ENCODE measurements at places on chromosomes 12 and 14. TPM values are rescaled to one million over a fixed set of nuclear protein-coding genes. Genes with fewer than 3 reads are reported as not detected.

DNA sequence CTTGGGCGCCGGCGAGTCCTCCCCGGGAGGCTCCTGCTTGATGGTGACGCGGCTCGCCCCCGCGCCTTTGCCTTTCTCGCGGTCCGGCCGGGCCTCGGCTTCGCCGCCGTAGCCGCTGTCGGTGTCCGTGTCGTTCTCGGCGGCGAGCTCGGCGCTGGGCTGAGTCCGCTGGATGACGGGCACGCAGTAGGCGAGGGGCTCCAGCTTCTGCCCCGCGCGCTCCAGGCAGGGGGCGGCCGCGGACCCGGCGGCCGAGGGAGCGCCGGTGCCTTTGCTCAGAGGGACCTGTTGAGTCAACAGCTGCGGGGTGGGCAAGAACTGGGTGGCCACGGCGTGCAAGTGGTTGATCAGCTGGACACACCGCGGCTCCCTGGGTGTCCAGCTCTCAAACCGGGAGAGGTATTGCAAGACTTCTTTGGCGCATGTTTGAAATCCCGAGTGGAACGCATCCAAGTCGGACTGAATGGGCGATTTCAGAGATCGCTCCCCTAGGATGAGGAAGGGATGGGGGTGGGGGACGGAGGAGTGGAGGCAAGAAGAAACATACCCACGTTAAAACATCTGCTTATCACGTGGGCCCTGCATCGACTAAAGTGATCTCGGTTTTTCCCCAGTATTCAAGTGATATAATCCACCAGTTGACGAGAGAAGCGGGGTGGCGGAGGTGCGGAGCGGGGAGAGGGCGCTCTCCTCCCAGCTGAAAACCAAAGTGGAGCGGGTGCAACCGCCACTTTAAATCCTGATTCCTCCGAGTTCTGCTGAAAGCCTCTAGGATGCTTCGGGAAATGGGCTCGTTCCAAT is 2.0 kb downstream of the BHLHE41 start:
- H3K4me3 ChIP-seq: peak overlapping the region; percentile 73
- peaks cover 7% of the 10 kb centered on the region for H3K4me1 ChIP-seq
- peak overlapping the region; percentile 91 for H3K27ac ChIP-seq
- H3K27me3 ChIP-seq: peaks cover 5% of the 10 kb centered on the region

- no peak for DNase-seq
- no peak overlapping the region for H3K4me3 ChIP-seq
- H3K36me3 ChIP-seq: no peaks in the 10 kb centered on the region
- no peak overlapping the region for H3K27ac ChIP-seq
- H3K4me1 ChIP-seq: no peaks in the 10 kb centered on the region
Measured at GRCh38 chr14:63867933-63868921, 15.4 kb downstream of the SYNE2 start.

- no peak overlapping the region for H3K4me3 ChIP-seq
- H3K4me1 ChIP-seq: no peaks in the 10 kb centered on the region
- no peaks in the 10 kb centered on the region for H3K36me3 ChIP-seq
- no peaks in the 10 kb centered on the region for H3K27me3 ChIP-seq
Measured at GRCh38 chr12:59643550-59643949, 47.7 kb downstream of the SLC16A7 start.

DNA sequence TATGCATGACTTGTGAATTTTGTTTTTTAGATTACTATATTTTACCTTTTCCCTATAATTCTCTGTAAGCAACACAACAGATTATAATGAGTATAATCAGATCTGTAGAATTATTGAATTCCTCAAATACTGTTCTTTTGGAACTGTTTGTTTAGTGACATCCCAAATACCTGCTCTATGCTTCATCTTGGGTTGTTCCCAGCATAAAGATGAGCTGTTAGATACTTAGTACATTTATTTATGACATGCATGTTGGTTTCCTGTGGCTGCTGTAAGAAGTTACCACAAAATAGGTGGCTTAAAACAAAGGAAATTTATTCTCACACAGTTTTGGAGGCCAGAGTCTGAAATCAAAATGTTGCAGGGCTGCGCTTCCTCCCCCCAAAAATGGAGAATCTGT is 78.4 kb downstream of the PTPRR start:
- H3K36me3 ChIP-seq: no peaks in the 10 kb centered on the region
- H3K4me1 ChIP-seq: no peaks in the 10 kb centered on the region
- DNase-seq: no peak
- no peak overlapping the region for H3K4me3 ChIP-seq
- H3K27ac ChIP-seq: no peak overlapping the region

DNA sequence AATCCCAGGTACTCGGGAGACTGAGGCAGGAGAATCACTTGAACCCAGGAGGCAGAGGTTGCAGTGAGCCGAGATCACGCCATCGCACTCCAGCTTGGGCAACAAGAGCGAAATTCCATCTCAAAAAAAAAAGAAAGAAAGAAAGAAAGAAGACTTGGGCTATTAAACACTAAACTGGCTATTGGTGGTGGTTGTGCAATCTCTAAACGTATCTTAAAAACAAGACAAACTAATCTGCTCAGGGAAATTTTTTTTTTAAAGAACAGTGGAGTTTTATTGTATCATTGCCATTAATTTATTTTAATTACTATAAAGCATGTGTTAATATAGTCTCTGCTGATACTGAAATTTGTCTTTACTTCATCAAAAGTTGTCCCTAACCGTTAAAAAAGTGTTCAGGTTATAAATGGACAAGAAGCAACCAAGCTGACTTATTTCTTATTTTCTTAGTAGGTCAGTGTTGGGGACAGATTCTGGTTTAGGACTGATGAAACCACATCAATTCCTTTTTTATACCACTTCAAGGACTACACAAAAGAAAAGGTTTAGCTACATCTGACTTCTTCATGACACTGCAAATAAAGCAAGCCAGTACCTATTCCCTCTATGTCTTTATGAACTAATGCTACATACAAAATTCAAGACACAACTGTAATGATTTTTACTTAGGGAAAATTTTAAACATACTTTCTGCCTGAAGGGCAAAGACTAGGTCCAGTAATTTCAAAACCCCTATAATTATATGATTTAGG is 68.7 kb upstream of the KRAS start:
- no peak for DNase-seq
- no peaks in the 10 kb centered on the region for H3K4me1 ChIP-seq
- no peak overlapping the region for H3K4me3 ChIP-seq
- H3K36me3 ChIP-seq: no peaks in the 10 kb centered on the region

DNA sequence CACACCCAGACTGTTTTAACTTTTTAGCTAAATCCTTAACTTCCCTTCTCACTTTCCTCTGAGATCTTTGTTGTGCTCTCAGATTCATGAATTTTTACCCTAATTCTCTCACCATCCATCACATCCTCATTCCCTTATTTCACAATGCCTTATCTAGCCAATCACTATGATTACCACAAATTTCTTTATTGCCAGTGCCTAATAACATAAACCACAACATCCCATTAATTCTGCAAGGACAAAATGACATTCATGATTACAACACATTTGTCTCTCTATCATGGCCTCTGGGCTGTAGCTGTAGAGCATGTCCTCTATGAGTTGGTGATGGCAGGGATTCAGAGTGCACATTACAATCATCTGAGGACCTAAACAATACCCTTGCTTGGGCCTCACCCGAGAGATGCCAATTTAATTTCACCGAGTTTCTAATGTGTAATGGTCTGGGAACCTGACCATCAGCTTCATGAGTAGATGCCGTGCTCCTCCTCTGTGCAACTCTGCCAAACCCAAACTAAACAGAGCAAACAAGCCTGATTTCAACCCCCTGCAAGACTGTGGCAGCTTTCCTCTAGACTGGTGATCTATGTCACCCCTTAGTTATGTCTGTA is 99.3 kb downstream of the SPTSSA start:
- DNase-seq: no peak
- H3K27me3 ChIP-seq: no peaks in the 10 kb centered on the region
- H3K36me3 ChIP-seq: no peaks in the 10 kb centered on the region
- H3K4me1 ChIP-seq: no peaks in the 10 kb centered on the region
- no peak overlapping the region for H3K27ac ChIP-seq
- H3K4me3 ChIP-seq: no peak overlapping the region

GRCh38 chr12:110007881-110008280 is 8.7 kb downstream of the ANKRD13A start:
- no peak overlapping the region for H3K4me3 ChIP-seq
- peaks cover 4% of the 10 kb centered on the region for H3K36me3 ChIP-seq
- DNase-seq: no peak
- peaks cover 2% of the 10 kb centered on the region for H3K4me1 ChIP-seq

- no peak overlapping the region for H3K4me3 ChIP-seq
- H3K36me3 ChIP-seq: no peaks in the 10 kb centered on the region
- H3K27ac ChIP-seq: no peak overlapping the region
- H3K27me3 ChIP-seq: peaks cover 4% of the 10 kb centered on the region
Measured at GRCh38 chr12:66241061-66242043, 52.3 kb downstream of the IRAK3 start.

DNA sequence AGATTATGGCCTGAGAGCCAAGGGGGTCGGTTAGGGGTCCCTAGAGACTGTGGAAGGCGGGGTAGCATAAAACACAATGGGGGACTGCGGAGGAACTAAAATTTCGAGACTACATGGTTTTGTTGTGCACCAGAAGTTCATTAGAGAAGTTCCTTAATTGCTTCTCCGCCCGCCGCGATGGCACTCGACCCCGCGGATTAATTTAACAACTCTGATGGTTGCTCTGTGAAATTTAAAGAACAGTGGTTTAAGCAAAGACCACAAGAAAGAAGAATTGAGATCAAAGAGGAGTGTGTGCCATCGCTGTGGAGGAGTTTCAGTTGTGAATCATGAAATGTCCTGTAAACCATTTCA is 1.4 kb upstream of the CCDC88C start:
- no peak for DNase-seq
- H3K27ac ChIP-seq: no peak overlapping the region
- H3K4me1 ChIP-seq: peaks cover 31% of the 10 kb centered on the region

DNA sequence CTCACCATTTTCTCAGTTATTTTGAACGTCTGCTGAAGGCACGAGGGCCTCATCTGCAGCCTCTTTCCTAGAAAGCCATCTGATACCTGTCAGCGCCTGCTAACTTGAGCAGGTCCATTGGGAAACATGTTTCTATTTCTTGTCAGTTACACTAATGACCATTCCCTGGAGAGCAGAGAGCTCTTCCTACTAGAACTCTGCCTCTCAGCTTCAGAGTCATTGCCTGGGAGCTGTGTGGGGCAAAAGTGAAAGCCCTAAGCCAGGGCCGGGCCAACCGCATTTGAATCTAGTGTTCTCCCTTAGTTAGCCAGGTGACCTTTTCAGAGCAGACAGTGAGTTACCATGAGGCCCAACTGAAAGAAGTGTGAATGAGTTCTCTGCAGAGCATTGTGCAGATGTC is 135.8 kb downstream of the EML1 start:
- peaks cover 5% of the 10 kb centered on the region for H3K4me1 ChIP-seq
- H3K4me3 ChIP-seq: no peak overlapping the region
- DNase-seq: no peak
- H3K36me3 ChIP-seq: peaks cover 22% of the 10 kb centered on the region
- no peaks in the 10 kb centered on the region for H3K27me3 ChIP-seq

- no peak for DNase-seq
- H3K36me3 ChIP-seq: peaks cover 37% of the 10 kb centered on the region
Measured at GRCh38 chr14:99910337-99911309, 117.4 kb downstream of the EML1 start.

- H3K4me3 ChIP-seq: no peak overlapping the region
- no peak overlapping the region for H3K27ac ChIP-seq
- peaks cover 22% of the 10 kb centered on the region for H3K36me3 ChIP-seq
- H3K4me1 ChIP-seq: peaks cover 32% of the 10 kb centered on the region
Measured at GRCh38 chr14:69572841-69573135, 1.9 kb downstream of the CCDC177 start.

DNA sequence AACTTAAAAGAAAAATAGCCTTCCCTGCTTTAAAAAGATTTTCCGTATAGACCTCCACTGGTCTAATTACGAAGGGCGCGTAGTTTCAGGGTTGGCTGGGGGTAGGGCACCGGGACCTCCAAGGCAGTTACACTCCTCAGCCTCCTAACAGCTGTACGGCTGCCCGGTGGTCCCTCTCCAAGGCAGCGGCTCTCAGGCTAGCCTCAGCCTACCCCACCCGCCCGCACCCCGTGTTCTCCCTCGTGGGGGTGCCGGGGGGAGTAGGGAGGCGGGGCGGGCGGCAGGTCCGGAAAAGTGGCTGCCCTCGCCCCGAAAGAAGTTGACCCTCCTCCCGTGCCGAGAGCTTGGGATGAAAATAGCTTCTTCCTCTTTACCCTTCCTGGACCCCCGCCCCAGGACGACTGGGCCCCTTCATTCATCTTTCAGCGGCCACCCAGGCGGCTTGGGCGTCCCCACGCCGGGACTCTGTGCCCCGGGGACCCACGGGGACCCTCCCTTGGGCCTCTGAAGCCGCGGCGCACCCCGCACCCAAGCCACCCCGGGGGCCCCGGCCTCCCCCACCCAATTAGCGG is 991 bp upstream of the RCOR1 start:
- H3K36me3 ChIP-seq: no peaks in the 10 kb centered on the region
- DNase-seq: peak; percentile 36
- H3K4me3 ChIP-seq: peak overlapping the region; percentile 74
- H3K27ac ChIP-seq: peak overlapping the region; percentile 92

DNA sequence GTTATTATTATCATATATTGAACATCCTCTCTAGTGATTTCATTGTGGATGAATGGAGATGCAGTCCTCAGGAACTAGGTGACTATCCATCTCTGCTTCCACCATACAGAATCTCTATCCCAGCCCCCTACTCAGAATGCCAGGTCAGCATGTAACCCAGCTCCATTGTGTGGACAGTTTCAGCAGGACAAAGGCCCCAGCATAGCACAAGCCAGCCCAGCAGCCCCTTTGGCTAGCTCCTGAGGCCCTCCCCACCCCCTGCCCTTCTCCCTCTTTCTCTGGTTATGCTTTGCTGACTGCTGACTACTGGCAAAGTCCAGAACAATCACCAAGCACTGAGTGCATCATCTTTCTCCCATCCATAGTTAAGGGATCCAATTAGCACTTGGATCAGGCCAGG is 5.8 kb upstream of the SPRYD4 start:
- DNase-seq: no peak
- H3K4me3 ChIP-seq: no peak overlapping the region
- H3K4me1 ChIP-seq: no peaks in the 10 kb centered on the region
- H3K36me3 ChIP-seq: no peaks in the 10 kb centered on the region
- H3K27ac ChIP-seq: no peak overlapping the region
- no peaks in the 10 kb centered on the region for H3K27me3 ChIP-seq

- DNase-seq: no peak
- no peaks in the 10 kb centered on the region for H3K36me3 ChIP-seq
- no peak overlapping the region for H3K27ac ChIP-seq
- no peaks in the 10 kb centered on the region for H3K27me3 ChIP-seq
- no peak overlapping the region for H3K4me3 ChIP-seq
- no peaks in the 10 kb centered on the region for H3K4me1 ChIP-seq
Measured at GRCh38 chr12:78799649-78800048, 64.9 kb upstream of the SYT1 start.

GRCh38 chr12:116384175-116384574 is 106.7 kb upstream of the MED13L start:
- no peak for DNase-seq
- no peaks in the 10 kb centered on the region for H3K36me3 ChIP-seq
- H3K27me3 ChIP-seq: no peaks in the 10 kb centered on the region
- no peak overlapping the region for H3K27ac ChIP-seq
- peaks cover 32% of the 10 kb centered on the region for H3K4me1 ChIP-seq
- no peak overlapping the region for H3K4me3 ChIP-seq

MIP gene
- 0.30 TPM for total RNA-seq

PMEL gene
- 0.79 TPM for total RNA-seq

OR6C75 gene
- total RNA-seq: not detected

SLC17A8 gene
- total RNA-seq: 12.0 TPM

SCFD1 gene
- total RNA-seq: 113 TPM

KRT83 gene
- total RNA-seq: not detected

ZDHHC22 gene
- 5.6 TPM for total RNA-seq

CATSPERB gene
- 2.1 TPM for total RNA-seq

DNAL1 gene
- total RNA-seq: 23.9 TPM

B4GALNT1 gene
- total RNA-seq: 11.7 TPM

NRXN3 gene
- 73.4 TPM for total RNA-seq

KRT5 gene
- total RNA-seq: not detected

All from spinal cord (tissue), 10 donors.